ENCODE measurements at places on chromosomes 11 and 22. TPM values are rescaled to one million over a fixed set of nuclear protein-coding genes. Genes with fewer than 3 reads are reported as not detected.

GRCh38 chr22:45612940-45613339 lies 58.7 kb upstream of the ATXN10 start:
- peak; percentile 69 for DNase-seq

- no peak for DNase-seq
Observed at GRCh38 chr11:68315171-68315920, 3.0 kb downstream of the LRP5 start.

DNA sequence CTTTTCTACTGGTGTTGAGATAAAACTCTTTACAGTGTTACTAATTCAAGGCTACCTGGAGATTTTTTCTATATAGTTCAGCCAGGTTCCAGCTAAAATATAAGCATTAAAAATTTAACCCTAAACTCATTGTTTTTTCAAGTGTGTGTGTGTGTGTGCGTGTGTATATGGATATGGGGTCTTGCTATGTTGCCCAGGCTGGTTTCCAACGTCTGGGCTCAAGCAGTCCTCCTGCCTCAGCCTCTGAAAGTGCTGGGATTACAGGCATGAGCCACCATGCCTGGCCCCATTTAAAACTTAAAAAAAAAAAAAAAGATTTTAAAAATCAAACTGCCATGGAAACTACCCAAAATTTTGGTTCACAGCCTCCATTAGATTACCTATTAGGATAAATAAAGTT lies 4.5 kb upstream of the PES1 start:
- DNase-seq, result no peak

DNA sequence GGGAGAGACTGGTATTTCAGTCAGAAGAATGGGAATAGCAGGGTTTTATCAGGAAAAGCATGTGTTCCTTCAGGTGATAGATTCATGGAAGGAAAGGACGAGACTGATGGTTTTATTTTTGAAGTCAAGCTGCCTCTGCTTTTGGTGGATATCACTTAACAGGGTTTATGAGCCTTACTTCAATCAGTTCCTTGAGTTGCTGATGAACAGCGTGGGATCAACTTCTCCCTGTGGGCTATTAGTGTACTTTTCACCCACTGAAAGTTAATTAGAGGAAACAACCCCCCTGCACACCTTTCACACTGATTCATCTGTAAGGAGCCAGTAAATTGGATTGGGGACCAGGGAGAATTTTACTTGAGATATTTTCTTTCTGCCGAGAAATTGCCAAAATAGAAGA lies 479.0 kb downstream of the NELL1 start:
- DNase-seq, result no peak

DNA sequence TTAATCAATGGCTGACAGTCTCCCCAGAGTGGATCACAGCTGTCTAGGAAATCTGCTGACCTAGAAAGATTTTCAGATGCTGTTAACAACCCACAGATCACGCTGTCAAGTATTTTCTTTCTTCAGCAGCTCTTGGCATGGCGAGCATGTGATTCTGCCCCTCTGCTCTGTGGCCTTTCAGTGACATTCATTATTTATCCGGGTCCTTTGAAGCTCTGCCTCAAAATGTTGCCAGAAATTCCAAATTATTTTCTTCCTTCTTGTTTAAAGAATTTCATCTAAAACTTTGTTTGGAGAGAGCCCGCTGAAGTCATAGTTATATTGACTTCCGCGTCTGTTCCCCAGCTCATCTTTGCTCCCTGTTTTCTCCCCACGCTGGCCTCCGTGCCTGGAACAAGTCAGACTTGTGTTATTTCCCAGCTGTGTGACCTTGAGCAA lies 134.1 kb downstream of the COMMD9 start:
- no peak for DNase-seq

DNA sequence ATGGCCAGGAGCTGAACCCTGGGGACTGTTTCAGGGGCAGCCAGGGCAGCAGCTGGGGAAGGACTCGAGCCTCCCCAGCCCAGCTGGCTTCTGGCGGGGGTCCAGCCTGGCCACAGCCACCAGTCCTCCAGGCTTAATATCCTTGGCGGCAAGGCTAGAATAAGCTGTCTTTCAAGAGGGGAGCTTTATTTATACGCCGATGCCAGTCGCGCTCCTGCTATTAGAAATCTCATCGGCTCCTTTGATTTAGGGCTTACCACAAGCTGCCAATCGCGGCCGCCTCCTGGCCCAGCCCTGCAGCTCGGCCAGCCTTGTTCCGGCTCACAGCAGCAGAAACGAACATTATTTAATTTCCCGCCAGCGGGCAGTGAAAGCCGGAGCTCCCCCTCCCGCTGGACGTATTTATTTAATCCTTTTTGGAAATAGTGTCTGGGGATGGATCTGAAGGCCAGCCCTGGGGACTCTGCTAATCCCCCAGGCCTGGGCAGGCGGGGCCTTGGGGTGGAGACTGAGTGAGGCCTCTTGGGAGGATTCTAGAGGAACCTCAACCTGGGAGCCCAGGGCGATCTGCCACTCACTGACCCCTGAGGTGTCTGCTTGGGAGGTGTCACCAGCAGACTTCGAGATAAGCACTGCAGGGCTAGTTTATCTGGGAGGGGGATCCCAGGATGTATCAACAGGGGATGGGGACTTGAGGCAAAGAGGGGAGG lies 363.1 kb downstream of the MN1 start:
- peak; percentile 72 for DNase-seq

- no peak for DNase-seq
Observed at GRCh38 chr11:44596525-44597276, 31.2 kb downstream of the CD82 start.

DNA sequence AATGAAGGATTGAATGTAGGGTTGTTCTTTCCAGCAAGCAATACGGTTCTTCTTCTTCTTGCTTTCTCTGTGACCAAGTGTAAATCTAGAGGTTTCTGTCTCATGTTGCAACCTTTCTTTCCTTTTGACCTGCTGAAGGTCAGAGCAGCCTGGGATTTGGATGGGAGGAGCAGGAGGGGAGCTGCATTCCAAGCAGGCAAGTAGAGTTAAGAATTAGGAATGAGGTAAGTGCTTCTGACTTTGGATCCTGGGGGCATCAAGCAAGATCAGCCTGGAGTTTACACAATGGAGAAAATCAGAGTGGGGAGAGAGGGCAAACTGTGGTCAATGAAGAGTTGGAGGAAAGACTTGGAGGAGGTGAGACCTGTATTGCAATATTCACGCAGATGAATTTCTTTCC lies 225.6 kb upstream of the ZBED5 start:
- no peak for DNase-seq

The HBB gene
- total RNA-seq, result 2,087 TPM

The HTR3A gene
- not detected for total RNA-seq

The TOMT gene
- not detected for total RNA-seq

The CBX6 gene
- 104 TPM for total RNA-seq

The CRYBB2 gene
- total RNA-seq, result 0.45 TPM

The NAP1L4 gene
- 109 TPM for total RNA-seq

The CLDN5 gene
- total RNA-seq, result 43.7 TPM

Data from aorta (tissue), 5 donors.